Activated CD4-positive, alpha-beta T cell treated with anti-CD3 and anti-CD28 coated beads, Interleukin-10, Interleukin-2, amounts not matched to agents 100 ng/mL and 50 ng/mL, durations not matched to agents 16 hours and 8 hours (primary cell): ENCODE measurements at places on chromosomes 7 and 10.

- no peak for DNase-seq
Observed at GRCh38 chr10:78906734-78907390, 161.9 kb upstream of the ZMIZ1 start.

DNA sequence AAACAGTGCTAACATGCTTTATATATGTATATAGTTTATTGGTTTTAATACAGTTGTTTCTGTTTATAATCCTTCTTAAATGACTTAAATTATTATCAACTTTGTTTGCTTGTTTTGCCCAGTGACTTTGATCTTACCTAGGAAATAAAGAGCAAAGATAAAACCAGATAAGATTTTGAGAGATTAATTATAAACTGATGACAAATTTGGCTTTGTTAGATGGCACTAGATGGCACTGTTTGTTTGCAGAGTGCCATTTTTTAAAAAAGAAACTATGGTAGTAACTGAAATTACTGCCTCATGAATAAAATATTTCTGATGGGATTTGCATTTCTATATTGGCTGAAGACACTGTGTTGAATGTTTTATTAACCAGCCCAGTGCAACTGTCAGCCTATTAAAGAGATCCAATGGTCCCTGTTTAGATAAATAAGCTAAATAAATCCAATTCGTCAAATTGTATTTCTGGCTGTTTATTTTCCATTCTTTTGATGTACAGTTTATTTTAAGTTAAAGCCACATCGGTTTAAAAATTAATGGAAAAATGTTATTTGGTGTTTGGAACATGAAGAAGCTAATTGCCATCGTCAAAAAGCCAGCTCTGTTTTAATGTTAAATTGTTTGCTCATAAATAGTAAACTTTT, 28.7 kb downstream of the VTI1A start:
- no peak for DNase-seq

DNA sequence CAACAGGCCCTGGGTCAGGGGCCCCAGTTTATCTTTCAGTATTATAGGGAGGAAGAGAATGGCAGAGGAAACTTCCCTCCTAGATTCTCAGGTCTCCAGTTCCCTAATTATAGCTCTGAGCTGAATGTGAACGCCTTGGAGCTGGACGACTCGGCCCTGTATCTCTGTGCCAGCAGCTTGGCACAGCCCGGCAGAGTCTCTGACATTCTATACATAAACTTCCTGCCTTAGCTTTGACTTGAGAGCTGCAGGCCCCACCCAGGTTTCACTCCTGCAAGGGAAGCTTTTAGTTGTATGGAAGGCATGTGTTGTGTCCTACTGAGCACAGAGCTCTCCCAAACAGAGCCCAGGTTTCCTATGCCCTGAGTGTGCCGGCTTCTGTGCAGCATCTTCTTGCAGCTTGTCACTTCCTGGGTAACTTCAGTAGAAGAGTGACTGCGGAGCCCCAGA, 205.6 kb upstream of the PRSS58 start:
- peak; percentile 23 for DNase-seq

DNA sequence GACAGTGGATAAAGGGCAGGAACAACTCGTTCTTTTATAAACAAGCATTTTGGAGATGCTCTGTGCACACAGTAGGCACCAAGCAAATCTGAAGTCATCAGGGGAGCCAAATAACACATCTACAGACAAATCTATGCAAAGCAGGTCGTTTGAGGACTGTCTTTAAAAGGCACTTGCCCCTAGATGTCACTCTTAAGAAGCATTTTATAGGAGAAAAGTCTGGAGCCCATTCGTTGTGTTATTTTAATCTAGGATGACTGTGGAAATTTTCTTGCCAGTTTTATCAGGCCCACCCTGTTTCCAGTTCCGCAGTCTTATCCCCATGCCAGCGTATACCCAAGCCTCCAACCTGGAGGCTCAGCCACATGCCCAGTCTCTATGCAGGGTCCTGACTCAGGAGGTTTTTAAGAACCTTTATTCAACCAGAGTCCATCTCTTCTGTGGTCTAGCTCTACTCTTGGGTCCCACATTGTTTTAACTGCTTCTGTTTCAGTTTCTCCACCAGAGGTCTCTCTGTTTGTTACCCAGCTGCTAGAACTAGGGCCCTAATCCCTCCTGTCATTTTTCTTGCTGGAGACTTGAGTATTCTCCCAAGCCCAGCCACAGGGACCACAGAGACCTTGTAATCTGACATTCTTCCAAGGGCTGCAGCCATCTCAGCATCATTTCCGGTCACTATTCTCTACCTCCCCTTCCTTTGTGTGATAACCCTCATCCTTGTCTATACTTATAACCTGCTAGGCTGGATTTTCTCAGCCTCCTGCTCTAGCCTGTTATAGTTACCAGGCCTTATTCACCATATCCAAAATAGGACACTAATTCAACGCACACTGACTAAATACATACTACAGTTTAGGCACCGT, 26.7 kb downstream of the PIK3CG start:
- DNase-seq, result no peak

DNA sequence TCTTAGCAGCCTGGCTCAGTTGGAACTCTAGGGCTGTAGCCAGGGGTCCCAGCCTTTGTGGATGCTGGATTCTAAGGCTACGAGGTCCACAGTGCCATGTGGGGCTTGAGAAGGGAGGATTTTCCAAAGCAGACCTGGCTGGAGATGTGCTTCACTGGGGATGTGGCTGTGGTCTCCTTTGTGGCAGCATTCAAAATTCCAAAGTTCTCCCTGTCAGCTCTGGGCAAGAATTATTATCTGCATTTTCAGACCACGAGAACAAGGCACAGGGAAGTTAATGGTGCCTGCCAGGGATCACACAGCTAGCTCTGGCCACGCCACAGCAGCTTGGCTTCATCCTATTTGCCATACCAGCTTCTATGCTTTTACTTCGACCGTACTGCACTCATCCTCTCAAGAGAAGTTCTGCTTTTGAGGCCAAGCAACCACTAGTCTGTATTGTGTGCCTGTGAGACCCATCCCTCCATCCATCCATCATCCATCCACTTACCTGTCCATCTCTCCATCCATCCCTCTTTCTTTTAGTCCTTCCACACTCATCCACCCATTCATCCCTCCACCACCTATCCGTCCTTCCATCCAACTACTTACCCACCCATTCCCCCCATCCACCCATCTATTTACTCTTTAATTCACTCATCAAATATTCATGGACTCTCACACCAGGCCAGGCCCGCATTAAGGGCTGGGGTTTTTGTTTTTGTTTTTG, 71.5 kb downstream of the ZMIZ1 start:
- DNase-seq, result no peak

DNA sequence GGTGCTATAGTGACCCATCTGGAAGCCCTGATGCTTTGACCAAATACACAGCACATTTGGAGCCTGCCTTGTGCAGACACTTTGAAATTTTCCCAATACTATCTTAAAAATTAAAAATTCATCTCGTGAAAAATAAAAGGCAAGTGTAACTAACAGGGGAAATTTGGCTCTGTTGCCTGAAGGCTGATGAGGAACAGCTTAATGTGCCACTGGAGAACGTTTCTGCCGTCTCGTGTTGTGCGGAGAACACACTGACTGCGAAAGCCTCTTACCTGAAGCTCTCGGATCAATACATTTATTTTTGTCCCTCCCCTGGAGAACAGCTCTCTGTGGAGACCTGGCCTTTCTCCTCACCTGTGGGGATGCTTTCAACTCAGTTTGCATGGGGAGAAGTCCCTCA, 77.2 kb upstream of the CHST15 start:
- DNase-seq, result no peak

GRCh38 chr10:57506414-57507094, 761.1 kb downstream of the IPMK start:
- DNase-seq, result no peak

DNA sequence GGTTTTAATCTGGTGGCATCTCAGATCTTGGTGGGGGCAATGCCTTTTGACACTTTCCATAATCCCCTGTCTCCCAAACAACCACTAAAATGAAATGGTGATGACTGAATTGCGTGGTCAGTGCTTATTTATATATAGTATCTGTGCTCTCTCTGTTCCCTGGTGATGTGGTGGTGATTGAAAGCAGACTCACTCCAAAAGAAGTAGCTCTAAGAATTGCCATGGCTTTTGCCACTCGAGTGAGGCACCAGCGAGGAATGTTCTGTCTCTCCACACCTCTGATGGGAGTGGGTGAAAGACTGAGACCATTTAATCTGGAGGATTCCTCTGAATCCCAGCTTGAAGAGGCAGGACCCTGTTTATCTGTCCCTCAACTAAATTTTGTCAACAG, 2.8 kb downstream of the DUSP5 start:
- peak; percentile 28 for DNase-seq

DNA sequence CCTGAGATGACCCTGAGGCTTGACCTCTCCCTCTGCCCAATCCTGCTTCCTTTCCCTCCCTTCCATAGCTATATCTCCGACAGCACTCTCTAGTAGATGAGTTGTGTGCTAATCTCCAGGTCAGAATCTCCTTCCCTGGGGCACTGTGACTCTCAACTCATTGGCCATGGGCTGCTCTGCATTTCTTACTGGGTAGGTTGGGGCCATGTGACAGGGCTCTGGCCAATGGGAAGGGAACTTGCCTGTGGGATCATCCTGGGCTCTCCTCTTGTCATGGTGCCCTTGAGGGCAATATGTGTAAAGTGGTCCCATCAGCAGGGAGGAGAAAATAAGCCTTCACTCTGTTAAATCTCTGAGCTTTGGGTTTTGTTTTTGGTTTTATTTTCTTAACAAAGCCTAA, 80.1 kb upstream of the ANKRD1 start:
- DNase-seq, result no peak

GRCh38 chr10:59807629-59808620, 54.7 kb upstream of the MRLN start:
- no peak for DNase-seq

GRCh38 chr10:6313111-6313895, 110.6 kb downstream of the PFKFB3 start:
- no peak for DNase-seq

DNA sequence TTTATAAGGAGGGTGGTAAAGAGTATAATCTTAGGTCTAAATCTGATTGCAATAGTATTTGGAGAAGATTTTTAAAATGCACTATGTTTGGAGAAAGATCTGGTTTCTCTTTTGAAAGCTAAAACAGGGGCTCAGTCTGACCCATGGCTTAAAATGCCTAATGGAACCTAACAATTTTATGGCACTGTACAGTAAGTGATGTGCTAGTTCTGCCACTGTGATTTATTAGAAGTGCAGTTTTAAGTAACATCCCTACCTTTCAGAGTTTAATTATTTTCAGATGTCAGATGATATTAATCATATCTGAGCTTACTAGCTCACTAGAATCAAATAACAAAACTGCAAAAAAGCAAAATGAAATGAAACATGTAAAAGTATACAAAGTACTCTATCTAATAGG, 514.7 kb upstream of the KCND2 start:
- no peak for DNase-seq

DNA sequence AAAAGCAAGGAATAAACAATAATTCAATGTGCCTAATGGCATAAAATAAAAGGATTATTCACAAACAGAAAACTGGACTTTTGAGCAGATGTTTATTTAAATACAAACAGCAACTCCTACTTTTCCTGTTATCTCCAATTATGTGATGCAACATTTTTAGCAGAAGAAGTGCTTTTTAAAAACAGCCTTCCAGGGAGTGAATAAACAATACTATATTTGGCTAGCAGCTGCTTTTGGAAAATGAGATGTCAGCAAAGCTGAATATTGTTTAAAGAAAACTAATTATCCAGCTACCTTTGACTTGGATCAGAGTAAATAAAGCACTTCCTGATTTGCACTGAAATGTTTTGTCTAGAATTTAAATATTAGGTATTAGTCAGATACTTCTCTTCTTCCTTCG, 23.2 kb downstream of the CDK1 start:
- DNase-seq, result no peak

DNA sequence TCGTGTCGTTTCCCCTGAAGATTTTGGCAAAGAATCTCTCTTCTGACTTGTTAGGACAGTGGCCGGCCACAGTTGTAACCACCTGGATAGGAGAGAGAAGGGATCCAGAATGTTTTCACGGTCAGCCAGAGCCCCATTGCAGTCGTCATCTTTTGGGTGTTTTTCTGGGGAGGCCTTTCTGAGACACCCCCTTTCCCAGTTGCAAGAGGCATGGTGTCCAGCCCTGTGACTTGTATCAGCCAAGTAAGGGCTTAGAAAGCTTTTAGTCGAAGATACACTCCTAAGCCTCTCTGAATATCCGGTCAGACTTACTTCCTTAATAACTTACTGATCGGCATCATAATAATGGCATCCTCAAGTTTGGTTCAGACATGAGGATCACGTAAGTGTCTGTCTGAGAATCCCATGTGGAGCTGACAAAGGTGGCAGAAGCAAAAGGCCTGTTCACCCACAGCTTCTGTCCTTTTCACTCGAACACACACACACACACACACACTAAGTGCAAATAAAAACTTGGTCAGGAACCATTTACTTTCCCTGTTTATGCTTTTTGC, 435.7 kb upstream of the GALNT17 start:
- DNase-seq, result no peak

DNA sequence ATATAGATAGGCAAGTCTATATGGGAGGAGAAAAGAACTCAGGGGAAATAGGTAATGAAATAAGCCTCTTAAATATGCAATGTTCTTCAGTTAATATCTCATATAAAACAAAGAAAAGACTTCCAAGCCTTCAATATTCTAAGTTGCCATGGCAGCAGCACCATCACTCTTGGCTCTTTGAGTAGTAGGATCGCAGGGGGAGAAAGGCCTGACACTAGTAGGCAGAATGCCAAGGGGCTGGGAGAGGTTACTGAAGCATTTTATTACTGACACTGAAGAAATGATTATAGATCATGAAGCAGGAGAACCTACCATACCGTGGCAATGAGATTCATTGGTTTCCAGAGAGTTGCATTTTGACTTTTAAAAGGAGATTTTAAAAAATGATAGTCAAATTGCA, 193.9 kb downstream of the NXPH1 start:
- no peak for DNase-seq

DNA sequence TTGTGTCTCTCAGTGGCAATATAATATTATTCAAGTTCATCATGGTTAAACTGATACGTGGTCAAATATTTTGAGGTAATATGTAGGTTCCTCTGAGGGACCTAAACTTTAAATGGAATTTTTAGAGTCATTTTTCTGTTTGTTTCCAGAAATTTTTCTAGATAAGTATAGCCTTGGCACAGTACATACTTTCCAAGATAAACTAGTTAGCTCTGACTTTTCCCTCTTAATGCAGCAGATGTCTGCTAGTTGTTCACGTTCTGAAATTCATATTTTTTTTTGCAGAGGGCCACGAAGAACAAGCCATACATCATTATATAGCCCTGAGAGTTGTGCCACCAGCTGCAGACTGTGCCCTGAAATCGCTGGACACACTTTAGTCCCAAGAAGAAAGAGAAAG, 61.6 kb downstream of the A1CF start:
- DNase-seq, result no peak

DNA sequence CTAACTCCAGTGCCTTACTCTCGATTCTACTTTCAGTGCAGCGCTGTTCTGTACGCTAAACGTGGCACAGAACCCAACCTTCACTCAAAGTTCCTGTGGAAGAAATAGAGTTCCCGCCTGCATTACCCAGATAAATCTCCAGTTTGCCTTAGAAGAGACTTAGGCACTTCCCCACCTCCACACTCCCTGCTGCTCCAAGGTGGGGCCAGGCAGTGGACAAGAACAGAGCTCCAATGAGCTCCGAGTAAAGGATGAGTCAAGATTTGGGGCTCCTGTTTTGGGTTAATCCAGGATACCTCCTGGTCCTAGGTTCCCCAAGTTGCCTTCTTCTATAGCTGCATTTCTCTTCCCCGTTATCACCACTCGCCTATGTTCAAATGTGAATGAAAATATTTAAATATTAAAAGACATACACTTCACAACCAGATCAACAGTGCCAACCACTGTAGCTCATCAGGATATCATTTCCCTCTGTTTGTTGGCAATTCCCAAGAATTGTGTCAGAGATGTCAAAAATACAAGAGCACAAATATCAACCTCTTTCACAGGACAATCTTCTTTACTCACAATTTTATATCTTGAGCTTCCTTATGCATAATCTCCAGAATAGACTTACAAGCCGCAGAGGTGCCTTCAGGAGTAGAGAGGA, 48.0 kb downstream of the MALSU1 start:
- no peak for DNase-seq
